Ovary (tissue), 10 donors: ENCODE measurements at places on chromosomes 3 and 15. TPM values are rescaled to one million over a fixed set of nuclear protein-coding genes. Genes with fewer than 3 reads are reported as not detected.

GRCh38 chr3:145182196-145182911 is 978.6 kb downstream of the PLOD2 start:
- H3K4me1 ChIP-seq = no peaks in the 10 kb centered on the region
- H3K4me3 ChIP-seq = peak overlapping the region; percentile 10
- no peaks in the 10 kb centered on the region for H3K27me3 ChIP-seq
- DNase-seq = no peak
- no peaks in the 10 kb centered on the region for H3K36me3 ChIP-seq

Gene DLL4
- 2.9 TPM for total RNA-seq

GRCh38 chr3:14605744-14606143 is 45.8 kb upstream of the CCDC174 start:
- no peaks in the 10 kb centered on the region for H3K27me3 ChIP-seq
- no peak for DNase-seq

- no peaks in the 10 kb centered on the region for H3K36me3 ChIP-seq
- H3K27ac ChIP-seq = no peak overlapping the region
- peaks cover 23% of the 10 kb centered on the region for H3K4me1 ChIP-seq
- DNase-seq = no peak
These were observed 99.6 kb downstream of the FNDC3B start for GRCh38 chr3:172138792-172139507.

- no peaks in the 10 kb centered on the region for H3K36me3 ChIP-seq
- no peaks in the 10 kb centered on the region for H3K27me3 ChIP-seq
These were observed at the start of gene NLGN1 for GRCh38 chr3:173397161-173398110. NLGN1 (plus strand) TSS chr3:173397744.

Gene DAZL
- not detected for total RNA-seq

- no peak overlapping the region for H3K4me3 ChIP-seq
- no peak overlapping the region for H3K27ac ChIP-seq
- no peaks in the 10 kb centered on the region for H3K27me3 ChIP-seq
- no peaks in the 10 kb centered on the region for H3K36me3 ChIP-seq
- no peaks in the 10 kb centered on the region for H3K4me1 ChIP-seq
- DNase-seq = no peak
These were observed 51.4 kb upstream of the CTSH start for GRCh38 chr15:78995921-78996893.

Gene GOLGA6L7
- not detected for total RNA-seq

- no peaks in the 10 kb centered on the region for H3K27me3 ChIP-seq
- no peak overlapping the region for H3K27ac ChIP-seq
- no peaks in the 10 kb centered on the region for H3K36me3 ChIP-seq
- no peak overlapping the region for H3K4me3 ChIP-seq
- no peak for DNase-seq
- H3K4me1 ChIP-seq = no peaks in the 10 kb centered on the region
These were observed 12.0 kb downstream of the SSUH2 start for GRCh38 chr3:8632402-8633237.

Gene GASK1A
- 30.7 TPM for total RNA-seq

Gene SNTN
- 3.1 TPM for total RNA-seq

DNA sequence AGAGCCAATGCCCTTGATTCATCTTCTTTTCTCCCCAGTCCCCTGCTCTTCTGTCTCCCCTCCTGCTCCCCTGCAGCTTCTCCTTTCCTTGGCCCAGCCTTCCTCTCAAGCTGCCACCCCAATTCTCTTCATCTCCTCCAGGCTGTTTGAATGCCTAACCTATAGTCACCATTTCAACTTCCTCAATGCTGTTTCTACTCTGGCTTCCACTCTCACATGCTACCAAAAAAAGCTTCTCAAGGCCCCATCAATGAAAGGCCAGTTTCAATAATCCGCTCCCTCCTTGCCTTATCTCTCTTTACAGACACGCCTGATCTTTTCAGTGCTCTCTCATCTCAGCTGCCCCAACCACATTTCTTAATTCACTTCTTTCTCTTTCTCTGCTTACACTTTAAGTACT is 212.2 kb upstream of the GPR149 start:
- H3K27me3 ChIP-seq = no peaks in the 10 kb centered on the region
- H3K4me1 ChIP-seq = no peaks in the 10 kb centered on the region
- H3K27ac ChIP-seq = no peak overlapping the region
- no peak for DNase-seq

- H3K4me1 ChIP-seq = no peaks in the 10 kb centered on the region
- H3K36me3 ChIP-seq = no peaks in the 10 kb centered on the region
- H3K4me3 ChIP-seq = no peak overlapping the region
- no peak for DNase-seq
These were observed 185.2 kb downstream of the ANXA2 start for GRCh38 chr15:60212536-60212935.

- H3K4me3 ChIP-seq = no peak overlapping the region
- no peaks in the 10 kb centered on the region for H3K4me1 ChIP-seq
- DNase-seq = no peak
- no peaks in the 10 kb centered on the region for H3K36me3 ChIP-seq
- no peak overlapping the region for H3K27ac ChIP-seq
- H3K27me3 ChIP-seq = no peaks in the 10 kb centered on the region
These were observed 78.2 kb upstream of the TJP1 start for GRCh38 chr15:29900237-29901189.

Gene TTC21A
- 6.6 TPM for total RNA-seq

- no peak for DNase-seq
- no peaks in the 10 kb centered on the region for H3K27me3 ChIP-seq
- no peak overlapping the region for H3K27ac ChIP-seq
- H3K36me3 ChIP-seq = no peaks in the 10 kb centered on the region
- no peak overlapping the region for H3K4me3 ChIP-seq
These were observed 594.8 kb upstream of the GRM7 start for GRCh38 chr3:6266135-6266534.

GRCh38 chr3:54042259-54042823 is 80.0 kb upstream of the CACNA2D3 start:
- H3K27ac ChIP-seq = no peak overlapping the region
- no peak overlapping the region for H3K4me3 ChIP-seq
- H3K4me1 ChIP-seq = peaks cover 14% of the 10 kb centered on the region
- no peak for DNase-seq
- H3K27me3 ChIP-seq = no peaks in the 10 kb centered on the region

GRCh38 chr15:31590609-31591008 is 264.0 kb downstream of the KLF13 start:
- no peak overlapping the region for H3K4me3 ChIP-seq
- no peaks in the 10 kb centered on the region for H3K4me1 ChIP-seq
- no peaks in the 10 kb centered on the region for H3K27me3 ChIP-seq
- H3K27ac ChIP-seq = no peak overlapping the region

DNA sequence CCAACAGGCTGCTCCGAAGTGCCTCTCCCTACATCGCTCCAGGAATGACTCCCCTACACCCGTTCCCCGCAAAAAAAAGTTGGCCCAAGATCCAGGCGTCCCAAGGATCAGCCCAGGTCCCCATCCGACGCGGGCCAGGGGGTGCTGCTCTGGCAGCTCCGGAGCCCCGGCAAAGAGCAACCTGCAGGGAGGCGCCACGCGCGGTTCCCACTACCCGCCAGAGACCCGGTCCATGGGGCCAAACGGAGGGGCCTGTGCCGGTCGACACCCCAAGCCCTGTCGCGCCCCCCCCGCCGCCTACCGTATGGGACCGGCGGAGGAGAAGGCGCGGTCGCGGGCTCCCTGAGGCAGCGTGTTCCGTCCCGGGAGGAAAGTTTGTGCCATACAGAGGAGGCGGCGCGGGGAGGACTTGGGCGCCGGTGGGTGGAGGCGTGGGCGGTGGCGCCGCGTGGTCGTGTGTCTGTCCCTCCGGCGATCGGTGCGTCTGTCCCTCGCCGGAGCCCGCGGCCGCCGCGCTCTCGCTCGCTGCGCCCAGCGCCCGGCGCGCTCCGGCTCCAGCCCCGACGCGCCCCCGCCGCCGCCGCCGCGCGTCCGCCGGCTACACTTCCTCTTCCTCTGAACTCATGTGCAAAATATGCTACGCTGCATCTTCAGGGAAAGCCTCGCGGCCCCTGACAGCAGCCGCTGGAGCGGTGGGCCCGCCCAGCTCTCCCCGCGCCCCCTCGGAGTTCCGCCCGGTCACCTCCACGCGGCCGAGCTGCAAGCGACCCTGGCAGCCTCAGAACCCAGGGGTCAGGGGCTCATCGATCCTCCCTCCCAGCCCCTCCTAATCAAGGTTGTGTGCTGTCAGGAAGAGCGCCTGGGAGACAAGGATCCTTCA is at the start of gene RFTN1:
TSS of gene RFTN1 (minus strand) at position 559 of the 880 bp plus-strand sequence. CDS start 19,830 bp downstream, outside the sequence.
- no peaks in the 10 kb centered on the region for H3K27me3 ChIP-seq
- peaks cover 12% of the 10 kb centered on the region for H3K4me1 ChIP-seq

DNA sequence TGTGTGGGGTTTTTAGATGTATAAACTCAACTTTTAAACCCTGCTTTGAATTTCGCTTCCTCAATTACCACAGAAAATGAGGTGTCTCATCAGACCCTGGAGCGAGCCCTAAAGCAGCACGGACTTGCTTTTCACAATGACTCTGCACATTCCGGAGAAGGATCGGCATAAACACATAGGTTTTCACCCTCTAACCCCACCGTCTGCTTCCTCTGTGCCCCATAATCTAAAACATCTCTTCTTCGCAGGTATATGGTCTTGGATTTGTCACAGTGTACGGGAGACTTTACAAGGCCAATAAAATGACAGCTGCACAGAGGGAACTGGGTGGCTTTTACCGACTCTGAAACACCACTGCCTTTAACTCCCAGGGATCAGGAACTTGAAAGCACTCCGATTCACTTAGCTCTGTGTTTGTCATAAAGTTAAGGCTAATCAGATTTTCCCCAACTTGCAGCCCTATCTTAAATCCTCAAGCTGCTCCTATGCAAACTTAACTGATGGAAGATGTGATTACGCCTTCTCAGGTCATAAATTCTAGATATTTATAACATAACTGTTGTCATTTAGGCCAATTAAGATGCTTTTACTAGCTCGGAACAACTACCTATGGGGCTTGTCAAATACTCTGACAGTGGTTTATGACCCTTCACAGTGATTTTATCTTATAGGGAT is 133.4 kb upstream of the WNT5A start:
- no peak overlapping the region for H3K4me3 ChIP-seq
- DNase-seq = no peak
- H3K27ac ChIP-seq = no peak overlapping the region
- H3K27me3 ChIP-seq = no peaks in the 10 kb centered on the region
- H3K36me3 ChIP-seq = no peaks in the 10 kb centered on the region

Gene SCAMP5
- total RNA-seq = 5.6 TPM

DNA sequence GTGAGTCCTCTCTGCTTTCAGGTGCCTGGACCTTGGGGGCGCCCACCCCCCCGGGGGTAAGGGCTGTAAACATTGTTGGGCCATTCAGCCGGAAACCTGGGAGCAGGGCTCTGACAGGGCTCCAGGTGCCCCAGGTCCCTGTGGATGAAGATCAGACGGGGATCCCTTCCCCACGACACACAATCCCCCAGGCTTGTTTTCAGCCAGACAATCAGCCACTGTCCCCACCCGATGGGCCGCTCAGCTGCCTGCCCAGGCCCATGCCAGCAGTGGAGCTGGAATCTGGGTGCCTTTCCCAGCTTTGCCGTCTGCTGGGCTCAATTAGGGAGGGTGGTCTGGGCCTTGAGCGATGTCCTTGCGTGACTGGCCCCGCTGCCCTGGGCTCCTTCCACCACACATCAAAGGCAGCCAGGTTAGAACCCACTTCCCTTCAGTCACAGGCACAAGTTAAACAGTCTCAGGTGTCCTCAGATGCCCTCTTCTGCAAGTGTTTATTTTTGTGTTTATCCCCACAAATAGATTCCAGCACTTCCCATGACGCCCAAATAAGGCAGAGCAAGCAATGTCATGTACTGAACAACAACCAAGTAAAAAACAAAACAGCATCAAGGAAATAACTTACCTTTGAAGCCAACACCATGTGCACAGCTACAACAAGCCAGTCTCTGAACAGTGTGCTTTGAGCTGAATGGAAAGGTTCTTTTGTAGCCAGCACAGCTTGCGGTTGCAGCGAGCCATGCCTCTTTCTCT is 77.0 kb upstream of the ALDH1A3 start:
- no peak overlapping the region for H3K27ac ChIP-seq
- DNase-seq = no peak
- no peak overlapping the region for H3K4me3 ChIP-seq
- H3K4me1 ChIP-seq = no peaks in the 10 kb centered on the region
- H3K36me3 ChIP-seq = no peaks in the 10 kb centered on the region
